Osteoblast (primary cell): ENCODE measurements at places on chromosomes 7 and 10. TPM values are rescaled to one million over a fixed set of nuclear protein-coding genes. Genes with fewer than 3 reads are reported as not detected.

BAIAP2L1 gene
- 7.7 and 10.5 TPM in 2 replicates for total RNA-seq

SYNPO2L gene
- total RNA-seq: under 0.01 TPM in 1 of 2 replicates, not detected in the other

CEP55 gene
- total RNA-seq: 4.7 TPM in 2 replicates

APBB1IP gene
- total RNA-seq: 14.8 and 29.8 TPM in 2 replicates

SEMA3A gene
- 2.5 and 35.1 TPM in 2 replicates for total RNA-seq

COL17A1 gene
- total RNA-seq: under 0.01 TPM in 2 replicates

MYL10 gene
- total RNA-seq: not detected in 2 replicates

EBF3 gene
- total RNA-seq: 31.8 and 35.4 TPM in 2 replicates

IL2RA gene
- not detected in 2 replicates for total RNA-seq

PON1 gene
- total RNA-seq: not detected in 2 replicates

MYOZ1 gene
- total RNA-seq: not detected in 2 replicates

OIT3 gene
- total RNA-seq: under 0.01 TPM in 2 replicates
